Head of caudate nucleus (tissue), 42 donors: ENCODE measurements at places on chromosomes 5 and 9.

GRCh38 chr5:141753971-141754713 is 72.1 kb upstream of the ARAP3 start:
- DNase-seq = no peak

DNA sequence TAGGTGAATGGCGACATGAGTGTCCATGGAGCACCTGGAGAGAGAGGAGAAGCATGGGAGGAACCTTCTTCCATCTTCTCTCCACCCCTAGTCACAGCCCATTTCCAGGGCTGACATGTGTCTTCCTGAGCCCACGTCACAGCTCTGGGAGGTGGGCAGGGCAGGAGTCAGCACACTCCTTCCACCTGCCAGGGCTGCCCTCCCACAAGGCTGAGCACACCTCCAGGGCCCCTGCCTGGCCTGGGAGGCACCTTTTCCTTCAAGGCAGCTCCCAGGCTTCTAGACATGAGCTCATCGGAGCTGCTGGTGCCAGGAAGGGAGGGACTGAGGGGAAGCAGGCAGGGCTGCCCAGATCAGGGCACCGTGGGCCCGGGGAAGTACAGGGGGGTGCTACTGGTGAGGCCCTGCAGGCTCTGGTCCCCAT is 13.6 kb upstream of the SYNPO start:
- peak; percentile 71 for DNase-seq

- DNase-seq = no peak
Measured at GRCh38 chr5:78588507-78588906, 60.1 kb downstream of the LHFPL2 start.

DNA sequence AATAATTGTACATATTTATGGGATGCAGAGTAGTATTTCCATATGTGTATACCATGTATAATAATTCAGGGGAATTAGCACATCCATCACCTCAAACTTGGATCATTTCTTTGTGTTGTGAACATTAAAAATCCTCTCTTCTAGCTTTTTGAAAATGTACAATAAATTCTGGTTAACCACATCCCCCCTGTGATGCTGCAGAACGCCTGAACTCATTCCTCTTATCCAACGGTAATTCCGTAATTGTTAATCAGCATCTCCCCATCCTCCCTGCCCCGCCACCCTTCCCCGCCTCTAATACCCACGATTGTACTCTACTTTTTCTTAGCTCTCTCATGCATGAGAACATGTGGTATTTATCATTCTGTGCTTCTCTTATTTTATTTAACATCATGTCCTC is 127.7 kb upstream of the ANKRD55 start:
- no peak for DNase-seq

DNA sequence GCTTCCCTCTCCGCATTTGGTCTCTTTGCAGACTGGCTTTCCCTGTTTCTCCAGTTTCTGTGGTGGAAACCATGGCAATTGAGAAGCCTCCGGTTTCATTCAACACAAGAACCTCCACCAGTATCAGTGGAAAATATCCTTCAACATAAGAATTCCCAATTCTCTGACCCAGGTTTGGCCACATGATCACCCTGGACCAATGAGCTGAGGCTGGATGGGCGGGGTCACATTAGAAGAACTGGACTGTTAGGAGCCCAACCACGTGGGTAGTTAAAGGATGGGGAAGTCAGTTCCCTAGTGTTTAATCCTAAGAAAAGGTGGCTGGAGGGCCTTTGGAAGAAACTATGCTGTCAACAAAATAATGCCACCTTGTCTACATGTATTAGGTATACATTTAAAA is 336.3 kb downstream of the DMRT2 start:
- DNase-seq = no peak

DNA sequence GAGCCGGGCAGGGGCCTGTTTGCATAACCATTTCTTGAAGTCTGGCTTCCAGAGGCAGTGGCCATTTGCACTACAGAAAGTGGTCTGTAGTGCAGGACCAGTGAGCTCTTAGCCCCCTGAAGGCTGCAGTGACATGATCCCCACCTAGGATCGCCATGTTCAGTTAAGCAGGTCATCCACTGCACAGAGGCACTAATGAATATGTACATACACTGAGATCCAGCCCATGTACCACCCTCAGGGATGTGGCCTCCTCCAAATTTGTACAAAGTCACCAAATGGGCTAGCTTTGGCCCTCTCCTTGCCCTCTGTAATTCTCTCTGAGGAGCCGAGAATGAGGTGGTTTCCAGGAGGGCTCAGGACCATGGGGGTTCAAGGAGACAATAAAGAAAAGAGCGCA is 8.3 kb upstream of the SUSD3 start:
- no peak for DNase-seq

- no peak for DNase-seq
Measured at GRCh38 chr5:83204651-83205050, 127.3 kb downstream of the XRCC4 start.

GRCh38 chr9:33623658-33624586 is 99.9 kb downstream of the ANKRD18B start:
- DNase-seq = peak; percentile 78

GRCh38 chr5:98843481-98843880 is 70.0 kb downstream of the RGMB start:
- DNase-seq = no peak

DNA sequence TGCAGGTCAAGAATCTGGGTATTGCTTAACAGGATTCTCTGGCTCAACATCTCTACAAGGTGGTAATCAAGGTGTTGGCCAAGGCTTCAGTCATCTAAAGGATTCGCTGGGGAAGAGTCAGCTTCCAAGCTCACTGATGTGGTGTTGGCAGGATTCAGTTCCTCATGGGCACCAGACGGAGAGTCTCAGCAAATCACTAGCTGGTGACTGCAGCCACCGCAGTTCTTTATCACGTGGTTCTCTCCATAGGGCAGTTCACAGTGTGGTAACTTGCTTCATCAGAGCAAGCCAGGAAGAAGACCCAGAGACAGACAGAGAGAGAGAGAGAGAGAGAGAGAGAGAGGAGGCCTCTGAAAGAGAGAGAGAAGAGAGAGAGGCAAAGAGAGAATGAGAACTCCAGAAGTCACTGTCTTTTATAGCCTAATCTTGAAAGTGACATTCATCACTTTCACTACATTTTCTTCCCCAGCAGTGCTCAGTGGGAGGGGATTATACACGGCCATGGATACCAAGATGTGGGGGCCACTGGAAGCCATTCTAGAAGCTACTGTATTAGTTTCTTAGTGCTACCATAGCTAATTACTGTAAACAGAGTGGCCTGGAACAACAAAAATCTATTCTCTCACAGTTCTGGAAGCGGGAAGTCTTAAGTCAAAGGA is 109.2 kb upstream of the SMIM23 start:
- DNase-seq = no peak

DNA sequence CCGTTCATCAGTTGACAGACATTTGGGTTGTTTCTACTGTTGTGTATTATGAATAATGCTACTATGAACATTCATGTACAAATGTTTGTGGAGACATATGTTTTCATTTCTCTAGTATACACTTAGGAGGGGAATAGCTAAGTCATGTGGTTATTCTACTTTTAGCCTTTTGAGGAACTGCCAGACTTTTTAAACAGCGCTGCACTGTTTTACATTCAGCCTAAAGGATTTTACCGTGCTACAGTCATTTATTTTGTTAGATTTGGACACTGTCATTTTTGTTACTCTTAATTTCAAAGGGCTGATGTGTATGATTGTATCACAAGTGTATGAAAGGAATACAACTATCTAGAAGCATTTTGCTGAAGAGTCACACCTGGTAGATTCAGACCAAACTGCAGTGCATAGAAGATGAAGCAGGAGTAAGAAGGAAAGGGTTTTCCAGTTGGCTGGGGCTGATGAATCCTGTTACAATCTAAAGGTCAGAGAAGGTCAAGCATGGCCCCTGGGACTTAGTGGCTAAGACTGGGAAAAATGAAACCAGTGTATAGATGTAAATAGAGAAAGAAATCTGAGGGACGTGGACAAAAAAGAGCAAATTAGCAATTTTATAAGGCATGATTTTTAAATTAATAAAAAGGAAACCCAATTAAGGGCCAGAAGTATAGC is 509.7 kb downstream of the PSAT1 start:
- no peak for DNase-seq

DNA sequence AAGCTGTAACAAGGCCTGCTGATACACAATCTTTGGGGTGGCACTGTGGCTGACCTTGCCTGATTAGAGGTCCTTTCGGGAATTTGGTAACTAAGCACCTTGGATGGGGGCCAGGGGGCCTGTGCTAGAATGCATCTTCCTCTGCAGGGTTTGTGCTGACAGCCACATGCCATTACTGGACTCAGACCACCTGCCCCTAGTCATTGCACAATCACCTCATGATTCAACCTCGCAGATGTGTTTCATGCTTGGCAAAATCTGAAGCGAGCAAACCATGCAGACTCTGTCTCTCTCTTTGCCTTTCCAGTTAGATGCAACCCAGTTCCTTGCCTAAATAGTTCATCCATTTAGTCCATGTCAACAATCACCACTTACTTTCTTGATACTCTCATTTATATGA is 96.5 kb upstream of the ERCC6L2 start:
- no peak for DNase-seq

- no peak for DNase-seq
Measured at GRCh38 chr9:3954331-3955304, 345.2 kb downstream of the GLIS3 start.

- DNase-seq = no peak
Measured at GRCh38 chr9:69469136-69469535, 144.1 kb downstream of the ENTREP1 start.

DNA sequence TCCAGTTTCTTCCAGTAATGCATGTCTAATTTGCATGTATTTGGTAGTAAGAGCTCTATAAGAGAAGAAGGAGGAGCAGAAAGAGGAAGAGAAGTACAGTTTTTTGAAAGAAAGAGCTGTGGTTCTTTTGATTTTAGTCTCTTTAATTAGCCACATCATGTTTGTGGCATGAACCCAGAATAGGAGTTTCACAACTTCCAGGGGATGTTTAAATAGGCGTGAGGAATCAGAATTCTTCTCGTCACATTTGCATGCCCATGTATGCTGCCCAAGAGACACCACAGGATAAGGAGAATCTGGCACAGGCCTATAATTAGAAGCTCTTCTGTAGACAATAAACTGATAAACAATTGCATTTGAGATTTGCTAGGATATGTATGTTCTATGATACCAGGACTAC is 78.7 kb downstream of the GAS1 start:
- no peak for DNase-seq

DNA sequence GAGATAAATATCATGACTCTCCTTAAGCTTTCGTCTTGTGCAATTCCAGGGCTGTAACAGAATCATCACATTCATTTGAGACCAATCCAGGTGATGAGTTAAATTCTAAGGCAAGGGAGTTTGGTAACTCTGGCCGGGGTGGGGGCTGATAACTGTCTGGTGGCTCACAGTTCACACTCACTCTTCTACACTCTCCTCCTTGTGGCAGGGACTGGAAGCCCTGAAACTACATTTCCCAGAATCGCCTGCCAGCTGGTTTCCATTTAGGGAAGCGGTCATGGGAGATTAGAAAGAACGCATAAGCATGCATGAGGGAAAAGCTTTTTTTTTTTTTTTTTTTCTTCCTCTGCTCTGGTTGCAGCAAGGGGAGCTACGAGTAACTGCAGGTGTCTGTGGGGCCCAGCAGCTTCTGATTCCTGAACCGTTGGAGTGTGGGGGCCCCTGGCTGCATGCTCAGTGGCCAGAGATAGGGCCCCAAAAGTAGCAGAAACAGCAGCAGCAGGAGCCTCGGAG is 154.8 kb upstream of the TBC1D2 start:
- DNase-seq = peak; percentile 12

GRCh38 chr9:19533373-19533772 is 124.6 kb downstream of the ACER2 start:
- no peak for DNase-seq

- no peak for DNase-seq
Measured at GRCh38 chr9:126952205-126952977, 37.8 kb downstream of the RALGPS1 start.

DNA sequence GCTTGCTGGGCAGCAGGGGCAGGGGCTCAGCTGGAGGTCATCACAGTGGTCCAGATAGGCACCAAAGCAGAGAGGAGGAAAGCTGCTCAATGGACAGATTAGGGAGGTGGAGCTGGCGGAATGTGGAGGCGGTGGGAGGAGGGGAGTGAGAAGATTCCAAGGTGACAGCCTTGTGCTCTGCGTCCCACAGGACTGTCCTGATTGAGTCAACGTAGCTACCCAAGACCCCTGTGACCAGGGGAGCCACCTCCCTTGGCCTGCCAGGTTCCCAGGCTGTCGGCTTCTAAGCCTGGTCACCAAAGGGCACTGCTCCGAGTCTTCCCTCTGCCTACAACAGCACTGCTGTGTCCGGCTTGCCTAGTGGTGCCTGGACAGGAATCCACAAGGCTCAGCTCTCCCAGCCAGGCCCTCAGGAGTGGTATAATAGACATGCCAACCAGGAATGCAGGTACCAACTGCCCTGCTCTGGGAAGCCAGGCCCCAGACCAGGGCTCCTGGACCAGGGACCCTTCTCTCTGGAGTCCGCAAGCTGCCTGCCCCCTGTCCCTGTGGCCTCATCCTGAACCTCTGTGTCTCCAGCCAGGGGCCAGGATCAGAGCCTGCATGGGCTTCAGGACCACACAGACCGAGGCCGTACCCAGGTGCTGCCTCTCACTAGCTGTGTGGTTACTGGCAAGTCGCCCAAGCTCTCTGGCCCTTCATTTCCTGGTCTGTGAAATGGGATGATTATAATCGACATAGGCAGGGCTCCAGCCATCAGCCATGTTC is 67.9 kb downstream of the STK10 start:
- no peak for DNase-seq

DNA sequence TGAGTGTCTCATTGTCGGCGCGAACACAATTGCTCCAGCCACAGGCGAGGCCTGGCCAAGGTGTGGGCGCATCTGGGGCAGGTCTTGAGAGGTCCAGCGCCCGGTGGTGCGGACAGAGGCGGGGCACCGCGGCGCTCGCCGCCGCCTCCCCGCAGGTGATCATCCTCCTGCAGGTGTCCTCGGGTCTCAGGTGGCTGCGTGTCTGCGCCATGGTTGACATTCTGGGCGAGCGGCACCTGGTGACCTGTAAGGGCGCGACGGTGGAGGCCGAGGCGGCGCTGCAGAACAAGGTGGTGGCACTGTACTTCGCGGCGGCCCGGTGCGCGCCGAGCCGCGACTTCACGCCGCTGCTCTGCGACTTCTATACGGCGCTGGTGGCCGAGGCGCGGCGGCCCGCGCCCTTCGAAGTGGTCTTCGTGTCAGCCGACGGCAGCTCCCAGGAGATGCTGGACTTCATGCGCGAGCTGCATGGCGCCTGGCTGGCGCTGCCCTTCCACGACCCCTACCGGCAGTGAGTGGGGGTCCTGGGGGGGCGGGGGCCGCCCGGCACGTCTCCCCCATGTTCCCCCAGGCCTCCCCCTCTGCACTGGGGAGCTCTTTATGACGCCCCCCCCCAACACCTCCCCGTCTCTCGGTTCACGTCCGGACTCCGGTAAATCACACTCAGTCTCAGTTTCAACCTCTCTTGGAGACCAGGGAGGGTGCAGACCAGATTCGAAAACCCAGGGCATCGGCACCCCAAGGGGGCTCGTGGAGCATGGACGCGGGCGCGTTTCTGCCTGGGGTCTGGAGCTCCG is 446 bp downstream of the NXNL2 start:
- DNase-seq = no peak
